Liver (tissue), 10 donors: ENCODE measurements at places on chromosomes 3 and 15. TPM values are rescaled to one million over a fixed set of nuclear protein-coding genes. Genes with fewer than 3 reads are reported as not detected.
A peak's percentile ranks its signal among the peaks of the same experiment; 100 is the strongest.

The ROBO1 gene
- 1.0 TPM for polyA plus RNA-seq

DNA sequence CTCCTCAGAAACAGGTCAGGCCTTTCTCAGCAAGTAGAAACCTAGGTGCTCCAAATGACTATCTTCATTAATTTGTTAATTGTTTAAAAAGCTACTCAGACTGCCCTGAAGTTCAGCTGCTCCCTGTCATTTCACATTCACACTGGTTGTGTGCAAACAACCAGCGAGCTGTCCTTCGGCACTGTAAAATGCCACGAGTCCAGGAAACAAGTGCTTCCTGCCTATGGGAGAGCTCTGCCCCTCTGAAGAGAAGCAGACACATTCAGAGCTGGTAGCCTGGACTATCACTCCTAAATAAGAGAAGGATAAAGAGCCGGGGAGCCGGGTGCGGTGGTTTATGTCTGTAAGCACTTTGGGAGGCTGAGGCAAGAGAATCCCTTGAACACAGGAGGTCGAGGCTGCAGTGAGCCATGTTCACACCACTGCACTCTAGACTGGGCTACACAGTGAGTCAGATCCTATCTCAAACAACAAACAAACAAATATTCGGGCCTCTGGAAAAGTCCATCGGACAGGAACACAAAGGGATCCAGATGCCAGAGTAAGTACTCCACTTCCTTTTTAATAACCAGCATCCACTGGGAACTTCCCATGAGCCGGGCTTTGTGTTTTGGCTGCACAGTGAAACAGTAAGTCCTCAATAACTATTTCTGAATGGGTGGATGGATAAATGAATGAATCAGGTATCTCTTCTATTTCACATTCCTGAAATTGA is 114.4 kb upstream of the WNT5A start:
- no peak for DNase-seq

DNA sequence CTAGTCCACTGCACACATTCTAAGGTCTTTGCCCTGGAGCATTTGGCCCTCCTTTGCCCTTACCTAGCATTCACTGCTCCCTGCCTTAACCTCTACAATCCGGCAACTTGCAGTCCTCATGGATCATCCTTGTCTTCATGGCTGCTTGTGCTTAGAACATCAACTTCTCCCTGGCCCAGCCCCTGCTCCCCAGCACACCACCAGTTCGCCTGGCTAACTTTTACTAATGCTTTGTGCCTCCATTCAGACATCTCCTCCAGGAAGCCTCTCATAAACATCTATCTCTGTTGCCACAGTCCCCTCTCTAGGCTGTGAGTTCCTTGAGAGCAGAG is 57.1 kb downstream of the AAGAB start:
- DNase-seq, result no peak

GRCh38 chr15:88243895-88244787 is 12.4 kb downstream of the NTRK3 start:
- DNase-seq, result no peak

DNA sequence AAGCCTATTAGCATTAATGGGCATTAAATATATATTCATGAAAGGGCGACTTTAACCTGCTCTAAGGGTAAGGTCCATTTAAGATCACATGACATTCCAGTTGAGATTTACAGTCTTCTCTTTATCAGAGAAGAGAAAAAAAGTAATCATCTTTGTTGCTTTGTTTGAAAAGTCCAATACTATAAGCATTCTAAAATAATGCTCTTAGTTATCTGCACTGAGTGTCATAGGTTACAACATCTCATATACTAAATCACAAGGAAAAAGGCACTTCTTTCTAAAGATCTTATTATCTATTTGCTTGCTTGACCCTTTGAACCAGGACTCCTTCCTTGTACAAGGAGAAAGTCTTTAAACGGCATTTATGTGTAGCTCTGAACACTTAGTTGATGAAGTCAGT is 1.4 kb downstream of the TMEM207 start:
- DNase-seq, result no peak

GRCh38 chr3:134839990-134840389 is 44.9 kb downstream of the EPHB1 start:
- no peak for DNase-seq

GRCh38 chr15:83697716-83698115 is 43.8 kb downstream of the ADAMTSL3 start:
- DNase-seq, result no peak

- DNase-seq, result no peak
These were observed 470.5 kb upstream of the THBS1 start for GRCh38 chr15:39110336-39110735.

The CSPG5 gene
- not detected for polyA plus RNA-seq

- DNase-seq, result no peak
These were observed 8.8 kb downstream of the GBE1 start for GRCh38 chr3:81752604-81753003.

The SCN11A gene
- 0.06 TPM for polyA plus RNA-seq

GRCh38 chr3:52756141-52756540 is 14.6 kb downstream of the NEK4 start:
- DNase-seq, result no peak

- peak; percentile 37 for DNase-seq
These were observed at the start of gene ARPP21 for GRCh38 chr3:35639254-35640186. Gene ARPP21 (plus strand): TSS chr3:35639525. CDS start chr3:35681752, 42,227 bp downstream.

The DAPK2 gene
- 1.0 TPM for polyA plus RNA-seq

GRCh38 chr3:101665357-101665756 is 11.6 kb downstream of the ZBTB11 start:
- DNase-seq, result no peak

- DNase-seq, result no peak
These were observed 179.4 kb upstream of the BCL6 start for GRCh38 chr3:187924651-187925050.

GRCh38 chr15:25410649-25411048 is 28.2 kb downstream of the UBE3A start:
- DNase-seq, result no peak

- DNase-seq, result no peak
These were observed 44.8 kb downstream of the KBTBD12 start for GRCh38 chr3:127959873-127960272.

- DNase-seq, result no peak
These were observed 7.8 kb downstream of the LINGO1 start for GRCh38 chr15:77624868-77625267.

The DENND4A gene
- 5.2 TPM for polyA plus RNA-seq

DNA sequence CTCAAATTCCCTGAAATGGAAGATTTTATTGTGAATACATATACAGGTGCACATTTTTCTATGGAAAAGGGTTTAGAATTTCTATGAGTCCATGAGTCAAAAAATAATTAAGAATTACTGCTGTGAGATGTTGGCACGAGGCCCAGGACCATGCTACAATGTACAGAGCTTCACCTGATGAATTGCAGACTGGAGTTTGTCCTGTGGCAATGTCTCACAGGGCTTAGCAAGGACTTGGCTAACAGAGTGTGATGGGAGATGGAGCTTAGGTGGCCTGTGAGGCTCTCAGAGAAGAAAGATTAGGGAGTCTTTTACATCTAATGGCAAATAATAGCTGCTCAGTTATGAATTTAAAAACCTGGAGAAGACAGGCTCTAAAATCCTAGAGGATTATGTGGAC is 219.5 kb upstream of the CBLB start:
- DNase-seq, result no peak

DNA sequence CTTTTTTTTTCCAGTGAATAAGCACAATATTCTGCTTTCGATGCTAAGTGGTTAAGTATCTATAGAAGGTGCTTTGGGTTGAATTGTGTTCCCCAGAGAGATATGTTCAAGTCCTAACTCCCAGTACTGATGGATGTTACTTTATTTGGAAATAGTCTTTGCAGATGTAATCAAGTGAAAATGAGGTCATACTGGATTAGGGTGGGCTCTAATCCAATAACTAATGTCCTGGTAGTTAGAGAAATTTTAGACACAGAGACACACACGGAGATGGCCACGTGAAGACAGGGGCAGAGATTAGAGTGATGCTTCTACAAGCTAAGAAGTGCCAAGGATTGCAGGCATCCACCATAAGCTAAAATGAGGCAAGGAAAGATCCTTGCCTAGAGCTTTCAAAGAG is 662.3 kb downstream of the NAALADL2 start:
- DNase-seq, result no peak

DNA sequence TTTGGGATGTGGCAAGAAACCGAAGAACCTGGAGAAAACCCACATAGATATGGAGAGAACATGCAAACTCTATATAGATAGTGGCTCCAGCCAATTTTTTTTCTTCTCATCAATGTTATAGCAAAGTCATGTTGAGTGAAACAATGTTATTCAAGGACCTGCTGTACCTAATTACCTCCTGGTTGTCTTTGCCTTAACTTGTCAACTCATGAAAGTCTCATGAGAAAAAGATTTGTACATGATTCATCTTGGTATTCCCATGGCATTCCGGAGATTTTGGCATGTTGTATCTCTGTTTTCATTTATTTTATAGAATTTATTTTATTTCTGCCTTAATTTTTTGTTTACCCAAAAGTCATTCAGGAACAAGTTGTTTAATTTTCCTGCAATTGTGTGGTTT is 303.8 kb upstream of the CDIN1 start:
- no peak for DNase-seq

GRCh38 chr3:31620656-31621055 is 87.9 kb downstream of the STT3B start:
- no peak for DNase-seq

The FSIP1 gene
- 0.29 TPM for polyA plus RNA-seq

- no peak for DNase-seq
These were observed 64.4 kb downstream of the TRIM71 start for GRCh38 chr3:32882189-32882588.

DNA sequence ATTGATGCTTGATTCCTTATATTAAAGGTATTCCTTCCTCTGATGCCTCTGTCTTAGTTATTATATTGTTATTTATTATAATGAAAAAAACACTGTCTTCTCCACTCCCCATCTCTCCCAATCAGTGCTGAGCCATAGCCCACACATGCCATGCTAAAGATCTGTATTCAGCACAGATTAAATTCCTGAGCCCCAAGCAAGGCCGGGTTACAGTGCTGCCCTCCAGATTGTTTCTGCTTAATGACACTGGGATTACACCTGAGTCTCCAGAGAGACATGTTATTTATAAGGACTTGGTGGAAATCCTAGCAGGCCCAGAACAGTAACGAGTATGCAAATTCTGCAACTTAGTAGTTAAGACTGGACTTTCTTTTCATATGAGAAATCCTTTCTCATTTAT is 305.9 kb upstream of the UMPS start:
- no peak for DNase-seq

The ANKUB1 gene
- polyA plus RNA-seq, result 0.19 TPM

DNA sequence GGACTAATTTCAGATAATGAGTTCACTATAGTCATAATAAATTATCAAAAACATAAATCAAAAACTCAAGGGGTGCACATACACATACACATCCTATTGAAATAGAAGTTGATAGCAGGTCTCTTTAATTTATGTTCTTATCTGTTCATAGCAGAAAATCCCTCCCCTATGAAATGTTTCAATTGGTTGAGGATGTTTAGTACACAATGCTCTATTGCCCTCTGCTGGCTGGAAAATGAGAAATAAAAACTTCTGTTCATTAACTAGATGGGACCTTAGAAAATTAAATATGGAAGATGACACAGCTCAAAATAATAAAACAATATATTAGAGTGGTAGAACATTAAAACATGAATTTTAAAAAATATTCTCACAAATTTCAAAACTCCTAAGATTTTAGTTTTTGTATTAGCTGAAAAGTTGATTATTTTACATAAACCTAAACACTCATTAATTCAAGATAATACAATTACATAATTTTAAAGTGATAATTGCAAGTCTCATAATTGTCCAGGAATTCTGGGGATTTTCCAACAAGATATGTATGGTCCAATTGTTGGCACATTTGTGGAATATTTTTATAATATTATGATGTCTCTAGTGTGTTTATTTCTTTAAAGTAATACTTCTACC is 735.0 kb downstream of the ROBO1 start:
- DNase-seq, result no peak

The REC114 gene
- not detected for polyA plus RNA-seq

The SLC22A14 gene
- not detected for polyA plus RNA-seq

DNA sequence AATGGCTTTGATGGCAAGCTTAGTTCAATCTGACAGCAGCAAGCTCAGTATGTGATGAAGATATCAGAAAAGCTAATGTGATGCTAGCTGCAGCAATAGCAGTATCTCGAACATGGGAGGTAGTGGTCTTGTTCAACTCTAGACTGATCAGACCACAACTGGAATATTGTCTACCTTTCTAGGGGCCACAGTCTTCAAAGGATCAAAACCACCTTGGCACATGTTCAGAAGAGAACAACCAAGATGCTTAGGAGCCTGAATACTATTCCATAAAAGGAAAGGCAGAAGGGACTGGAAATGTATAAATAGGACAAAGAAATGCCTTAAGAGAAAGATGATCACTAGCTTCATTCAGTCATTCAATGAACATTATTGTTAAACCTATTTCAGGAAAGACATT is 2.3 kb downstream of the C3orf70 start:
- no peak for DNase-seq

- DNase-seq, result no peak
These were observed 440.5 kb downstream of the NR2F2 start for GRCh38 chr15:96771035-96771434.

The SPSB4 gene
- polyA plus RNA-seq, result 0.19 TPM

The LYZL4 gene
- not detected for polyA plus RNA-seq

DNA sequence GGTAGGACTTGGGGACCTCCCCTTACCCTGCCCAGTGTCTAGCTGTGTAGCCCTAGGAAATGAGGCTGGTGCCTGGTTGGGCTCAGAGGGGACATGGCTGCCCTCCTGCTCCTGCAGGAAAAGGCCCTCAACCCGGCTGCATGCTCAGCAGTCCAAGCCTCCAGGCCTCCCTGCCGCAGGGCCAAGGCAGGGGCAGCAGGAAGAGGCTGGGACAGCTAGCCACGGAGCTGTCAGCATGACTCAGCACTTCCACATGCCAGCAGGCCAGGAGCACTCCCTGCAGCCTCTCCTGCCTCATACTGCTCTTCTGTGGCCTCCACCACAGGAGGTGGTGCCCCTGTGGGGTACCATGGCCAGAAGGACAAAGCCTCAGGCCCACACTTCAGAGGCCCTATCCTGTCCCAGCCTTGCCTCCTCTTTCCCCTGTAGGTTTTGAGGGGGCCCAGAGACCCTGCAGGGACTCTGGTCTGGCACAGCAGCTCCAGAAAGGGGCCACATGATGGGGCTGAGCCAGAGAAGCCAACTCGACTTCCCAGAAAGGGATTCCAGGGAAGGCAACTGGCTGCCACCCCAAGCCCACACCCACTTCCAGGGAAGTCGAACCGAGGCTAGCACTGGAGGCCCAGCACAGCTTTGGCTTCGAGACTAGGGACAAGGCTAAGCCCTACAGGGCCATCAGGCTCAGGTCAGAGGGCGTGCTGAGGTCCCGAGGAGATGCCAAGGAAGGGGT is 19.5 kb downstream of the TKT start:
- DNase-seq, result peak; percentile 76

DNA sequence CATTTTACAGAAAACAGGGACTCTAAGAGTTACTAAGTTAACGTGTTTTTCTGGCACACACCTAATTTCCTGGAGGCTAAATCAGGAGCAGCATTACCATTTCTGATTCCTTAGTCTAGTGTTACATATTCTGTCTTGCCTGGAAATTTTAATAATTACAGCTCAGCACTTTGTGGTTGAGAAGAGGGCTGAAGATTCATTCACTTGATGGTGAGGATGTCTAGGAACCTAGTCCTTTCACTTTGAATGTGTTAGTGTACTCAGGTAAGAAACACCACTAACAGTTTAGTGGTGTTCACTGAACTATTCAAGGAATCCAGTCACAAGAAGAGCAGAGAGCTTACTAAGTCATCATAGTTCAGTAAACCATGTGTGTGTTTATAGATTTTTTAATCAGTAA is 102.8 kb downstream of the STT3B start:
- DNase-seq, result no peak

GRCh38 chr3:16900779-16901440 is 16.2 kb downstream of the PLCL2 start:
- no peak for DNase-seq
